ENCODE measurements at places on chromosomes 1 and 21. TPM values are rescaled to one million over a fixed set of nuclear protein-coding genes. Genes with fewer than 3 reads are reported as not detected.

- no peak for DNase-seq
Measured at GRCh38 chr21:34974162-34974981, 74.7 kb downstream of the RUNX1 start.

- no peak for DNase-seq
Measured at GRCh38 chr1:12204140-12204539, 25.7 kb upstream of the VPS13D start.

- DNase-seq = no peak
Measured at GRCh38 chr1:236143104-236143948, 987 bp downstream of the GPR137B start.

- no peak for DNase-seq
Measured at GRCh38 chr21:19320291-19320690, 916.7 kb upstream of the TMPRSS15 start.

- DNase-seq = no peak
Measured at GRCh38 chr21:18023157-18023556, 204.0 kb upstream of the C21orf91 start.

DNA sequence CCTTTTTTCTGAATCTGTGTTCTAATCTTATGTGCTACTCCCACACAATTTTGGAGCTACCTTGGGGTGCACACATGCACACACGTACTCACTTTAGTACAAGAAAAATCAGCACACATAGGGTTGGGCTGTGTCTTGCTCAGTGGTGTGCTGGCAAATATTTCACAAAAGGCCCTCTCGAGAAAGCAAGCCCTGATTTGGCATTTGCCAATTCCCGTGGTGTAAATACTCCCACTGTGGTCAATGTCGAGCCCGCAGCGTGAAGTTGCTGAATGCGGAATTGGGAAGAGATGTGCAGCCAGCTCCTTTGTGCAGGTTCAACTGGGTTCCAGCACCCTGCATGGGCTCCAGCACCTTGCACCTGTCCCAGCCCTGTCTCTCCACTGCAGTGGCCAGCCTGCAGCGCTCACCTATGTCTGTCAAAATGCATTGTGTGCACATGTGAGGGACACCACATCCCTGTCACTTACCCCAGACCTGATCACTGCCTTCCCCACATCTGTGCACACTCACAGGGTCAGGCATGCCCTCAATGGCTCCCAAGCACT lies 78.4 kb upstream of the WNT4 start:
- no peak for DNase-seq

DNA sequence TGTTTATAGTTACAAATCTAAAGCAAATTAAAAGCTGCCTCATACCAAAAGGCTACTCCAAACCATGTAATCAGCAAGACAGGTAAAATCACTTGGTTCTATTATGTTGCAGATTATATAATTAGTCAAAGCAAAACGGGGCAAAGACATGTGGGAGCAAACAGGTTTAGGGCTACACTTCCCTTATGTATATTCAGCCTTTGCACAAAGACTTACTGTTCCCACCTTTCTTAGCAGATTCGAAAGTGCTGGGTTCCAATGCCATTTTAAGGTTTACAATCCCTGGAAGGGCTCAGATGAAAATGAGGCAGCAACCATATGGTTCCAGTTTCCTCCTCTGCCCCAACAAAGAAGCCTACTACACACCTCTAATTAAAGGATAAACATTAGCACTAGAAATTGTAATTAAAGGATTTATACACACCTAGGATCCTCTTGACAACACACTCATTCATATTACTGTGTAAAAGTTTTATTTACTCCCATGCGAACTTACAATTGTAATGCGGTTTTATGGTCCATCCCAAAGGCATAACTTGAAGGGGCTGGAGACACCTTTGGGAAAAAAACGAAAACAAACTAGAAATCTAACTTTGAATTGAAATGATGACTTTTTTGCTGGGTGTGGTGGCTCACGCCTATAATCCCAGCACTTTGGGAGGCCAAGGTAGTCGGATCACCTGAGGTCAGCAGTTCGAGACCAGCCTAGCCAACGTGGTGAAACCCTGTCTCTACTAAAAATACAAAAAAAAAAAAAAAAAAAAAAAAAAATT lies 117.3 kb upstream of the PKN2 start:
- no peak for DNase-seq

GRCh38 chr1:66137235-66137634 lies 344.5 kb downstream of the PDE4B start:
- no peak for DNase-seq

Gene OR2L13
- not detected for total RNA-seq

Gene CLIC6
- 1.3 TPM for total RNA-seq

Gene HHAT
- total RNA-seq = 0.27 TPM

Gene OR2L3
- not detected for total RNA-seq

Gene SELL
- total RNA-seq = not detected

Gene HEYL
- 3.5 TPM for total RNA-seq

Gene ATF3
- 21.5 TPM for total RNA-seq

Gene LY9
- not detected for total RNA-seq
